ENCODE measurements at places on chromosomes 7 and 10. TPM values are rescaled to one million over a fixed set of nuclear protein-coding genes. Genes with fewer than 3 reads are reported as not detected.

Gene MUC3A
- total RNA-seq: not detected

DNA sequence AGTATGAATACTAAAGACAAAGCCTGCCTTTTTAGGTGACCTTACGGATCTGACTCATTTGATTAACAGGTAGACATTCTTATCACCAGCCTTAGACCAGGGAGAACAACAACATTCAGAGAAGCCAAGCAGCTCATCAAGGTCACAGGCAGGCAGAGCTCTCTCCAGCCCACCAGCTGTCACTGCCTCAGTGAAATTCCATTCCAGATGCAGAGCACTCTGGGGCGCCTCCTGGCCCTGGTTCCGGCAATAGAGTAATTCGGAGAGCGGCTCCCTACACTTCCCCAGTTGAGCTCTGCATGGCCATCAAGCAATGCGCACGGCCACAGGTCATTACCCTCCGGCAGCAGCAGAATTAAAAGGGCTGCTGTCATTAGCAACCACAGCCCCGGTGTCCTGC is 164.7 kb downstream of the TCERG1L start:
- DNase-seq: no peak

Gene ITGA8
- total RNA-seq: 0.25 TPM

Gene ELMO1
- 36.3 TPM for total RNA-seq

Gene TRIM74
- not detected for total RNA-seq

DNA sequence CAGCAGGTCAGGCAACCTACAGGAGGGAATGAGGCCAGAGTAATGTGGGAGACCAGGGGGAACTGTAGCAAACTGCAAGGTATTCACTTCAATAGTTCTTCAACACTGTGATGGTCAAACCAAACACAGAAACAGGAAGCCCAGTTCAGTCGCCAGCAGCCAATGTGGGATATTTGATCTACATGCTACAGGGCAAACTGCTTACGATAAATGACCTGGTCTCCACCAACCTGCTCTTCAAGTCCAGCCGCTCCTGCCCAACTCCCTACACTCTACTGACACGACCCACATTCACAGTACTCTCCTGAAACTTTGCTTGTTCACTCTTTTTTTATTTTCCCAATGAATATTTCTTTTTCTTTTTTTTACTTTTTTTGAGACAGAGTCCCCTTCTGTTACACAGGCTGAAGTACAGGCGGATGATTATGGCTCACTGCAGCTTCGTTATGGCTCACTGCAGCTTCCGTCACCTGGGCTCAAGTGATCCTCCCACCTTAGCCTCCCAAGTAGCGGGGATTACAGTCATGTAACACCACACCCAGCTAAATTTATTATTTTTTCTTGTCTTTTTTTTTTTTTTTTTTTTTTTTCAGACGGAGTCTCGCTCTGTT is 42.1 kb downstream of the MDH2 start:
- no peak for DNase-seq

- DNase-seq: no peak
Observed at GRCh38 chr7:92044148-92044547, 90.1 kb downstream of the CYP51A1 start.

DNA sequence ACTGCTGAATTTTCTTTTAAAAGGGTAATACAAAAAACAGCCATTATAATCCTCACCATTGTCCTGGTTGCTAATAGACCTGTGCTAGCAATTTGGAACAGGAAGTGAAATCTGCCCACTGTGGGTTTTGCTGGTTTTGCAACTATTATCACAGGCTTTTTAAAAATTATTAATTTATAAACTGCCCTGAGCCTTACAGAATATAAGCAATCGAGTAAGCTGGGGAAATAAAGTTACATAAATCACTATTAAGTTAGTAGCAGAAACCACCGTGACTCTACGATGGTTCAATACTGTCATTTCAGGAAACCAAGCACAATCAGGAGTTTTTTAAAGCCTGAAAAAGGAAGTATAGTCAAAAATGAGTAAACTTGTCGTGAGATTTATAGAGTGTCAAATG is 62.3 kb downstream of the TMEM26 start:
- DNase-seq: no peak

Gene LRGUK
- total RNA-seq: not detected

Gene DKK1
- 355 TPM for total RNA-seq

Gene ADAMTS14
- total RNA-seq: 1.2 TPM

DNA sequence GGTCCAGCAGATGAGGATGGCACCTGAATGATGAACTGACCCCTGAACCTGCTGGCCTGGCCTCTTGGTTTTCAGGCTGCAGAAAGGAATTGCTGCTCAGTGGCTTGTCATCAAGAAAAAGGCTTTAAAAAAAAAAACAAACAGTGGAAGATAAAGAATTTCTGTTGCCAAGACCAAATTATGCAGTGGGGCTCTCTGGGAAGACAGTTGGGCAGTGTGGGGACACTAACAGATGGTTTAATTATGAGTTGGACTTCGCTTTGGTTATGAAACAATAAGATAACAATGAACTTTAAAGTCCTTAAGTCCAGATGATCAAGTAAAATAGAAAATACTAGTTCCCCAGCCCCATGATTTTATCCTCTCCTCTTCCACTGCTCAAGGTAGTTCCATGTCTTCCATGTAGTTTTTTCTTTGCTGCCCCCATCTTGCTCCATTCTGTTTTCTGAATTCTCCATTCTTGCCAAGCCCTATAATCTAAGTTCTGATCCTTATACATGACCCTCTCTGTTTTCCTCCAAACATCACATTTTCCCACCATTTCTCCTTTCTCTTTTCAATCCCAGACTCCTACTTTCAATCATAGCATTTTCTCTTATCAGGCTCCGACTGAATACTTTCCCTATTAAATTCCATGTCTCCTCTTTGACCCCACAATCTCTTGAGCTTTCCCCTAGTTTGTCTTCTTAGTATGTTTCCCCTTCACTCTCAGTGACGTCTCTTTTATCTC is 52.6 kb downstream of the ANK3 start:
- DNase-seq: no peak

- no peak for DNase-seq
Observed at GRCh38 chr10:132257907-132258306, 49.8 kb downstream of the STK32C start.

Gene AKR1C3
- 9.6 TPM for total RNA-seq

- DNase-seq: no peak
Observed at GRCh38 chr7:50312250-50313162, 8.0 kb downstream of the IKZF1 start.

DNA sequence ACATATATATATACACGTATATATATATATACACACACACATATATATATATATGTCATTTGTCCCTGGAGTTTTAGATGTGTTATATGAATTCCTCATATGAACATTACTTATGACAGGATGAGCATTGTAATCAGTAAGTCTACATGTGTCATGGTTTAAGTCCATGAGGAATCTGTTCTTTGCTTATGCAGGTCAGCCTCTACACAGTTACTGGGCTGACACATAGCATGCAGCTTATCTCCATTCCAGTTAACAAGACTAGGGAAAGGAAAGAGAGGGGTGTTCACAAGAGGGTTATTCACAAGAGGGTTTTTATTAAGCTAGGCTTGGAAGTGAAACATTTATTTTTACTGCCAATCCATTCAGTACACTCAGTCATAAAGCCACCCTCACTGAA is 226.7 kb downstream of the SNX13 start:
- DNase-seq: no peak

DNA sequence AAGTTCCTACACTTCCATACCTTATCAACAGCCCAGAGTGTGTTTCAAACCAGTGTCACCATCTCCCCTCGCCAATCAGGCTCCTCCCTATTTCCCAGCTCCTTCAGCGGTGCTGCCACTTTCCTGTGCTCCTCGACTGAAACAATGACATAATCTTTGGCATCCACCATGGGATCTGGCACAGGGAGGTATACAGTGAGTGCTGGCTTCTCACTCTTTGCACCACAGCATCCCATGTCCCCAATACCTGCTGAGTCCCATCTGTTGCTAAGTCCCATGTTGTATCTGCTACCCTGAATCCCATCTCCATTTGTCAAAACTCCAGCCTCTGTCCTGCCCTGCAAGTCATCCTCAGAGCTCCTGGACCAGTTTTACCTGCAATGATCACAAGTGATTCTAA is 15.4 kb downstream of the PAXIP1 start:
- no peak for DNase-seq

DNA sequence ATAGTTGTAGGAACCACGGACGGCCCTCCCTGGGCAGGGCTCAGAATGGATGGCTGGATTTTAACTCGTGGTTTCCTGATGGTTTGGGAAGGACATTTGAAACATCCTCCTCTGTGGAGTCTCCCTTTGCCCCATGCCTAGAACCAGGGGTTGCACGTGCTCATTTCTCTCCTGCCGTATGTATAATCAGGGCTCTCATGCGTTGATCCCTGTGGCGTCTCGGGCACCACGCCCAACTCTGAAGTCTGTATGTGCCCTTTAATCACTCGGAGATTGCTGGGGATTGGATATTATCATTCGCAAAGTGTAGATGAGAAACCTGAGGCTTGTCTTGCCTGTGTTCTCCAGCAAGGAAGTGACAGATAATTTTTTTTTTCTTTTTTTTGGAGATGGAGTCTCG is 257.1 kb downstream of the CAMK1D start:
- DNase-seq: no peak

- no peak for DNase-seq
Observed at GRCh38 chr10:78688230-78688900, 380.4 kb upstream of the ZMIZ1 start.
